ENCODE measurements at places on chromosomes 13 and 19.

DNA sequence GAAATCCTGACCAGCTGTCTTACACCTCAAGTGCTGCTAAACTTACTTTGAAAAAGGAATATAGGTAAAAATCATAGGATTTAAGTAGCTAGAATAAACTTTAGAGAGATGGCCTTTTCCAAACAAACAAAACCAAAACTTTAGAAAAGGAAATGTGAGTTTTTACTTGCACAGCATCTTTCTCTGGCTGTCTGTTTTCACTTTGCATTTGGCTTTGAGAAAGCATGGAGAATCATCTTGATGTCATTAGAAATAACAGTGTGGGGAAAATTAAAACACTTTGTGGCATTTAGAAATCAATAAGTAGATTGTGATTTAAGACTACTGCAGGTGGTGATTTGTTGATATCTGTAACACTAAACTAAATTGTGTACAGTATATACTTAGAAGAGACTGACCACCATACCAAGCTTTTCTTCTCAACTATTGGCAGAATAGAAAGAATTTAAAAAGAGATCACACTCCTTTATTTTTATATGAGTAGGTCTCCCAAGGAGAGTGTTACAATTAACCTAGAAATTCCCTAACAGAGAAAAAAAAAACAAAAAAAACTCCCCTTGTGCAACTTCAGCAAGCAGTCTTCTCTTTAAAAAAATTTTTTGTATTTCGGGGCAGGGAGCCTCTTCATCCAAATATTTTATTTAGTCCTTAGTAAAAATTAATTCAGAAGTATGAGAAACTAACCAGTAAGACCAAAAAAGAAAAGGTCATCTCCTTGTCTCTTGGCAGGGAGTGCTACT, 6.1 kb downstream of the WDFY2 start:
- no peak for DNase-seq

- DNase-seq: no peak
These were observed 311.4 kb upstream of the ATXN8OS start for GRCh38 chr13:69796256-69796655.

GRCh38 chr13:38979891-38980749, 10.5 kb downstream of the STOML3 start:
- DNase-seq: no peak

- DNase-seq: no peak
These were observed 7.1 kb downstream of the ATP11A start for GRCh38 chr13:112696869-112697465.

DNA sequence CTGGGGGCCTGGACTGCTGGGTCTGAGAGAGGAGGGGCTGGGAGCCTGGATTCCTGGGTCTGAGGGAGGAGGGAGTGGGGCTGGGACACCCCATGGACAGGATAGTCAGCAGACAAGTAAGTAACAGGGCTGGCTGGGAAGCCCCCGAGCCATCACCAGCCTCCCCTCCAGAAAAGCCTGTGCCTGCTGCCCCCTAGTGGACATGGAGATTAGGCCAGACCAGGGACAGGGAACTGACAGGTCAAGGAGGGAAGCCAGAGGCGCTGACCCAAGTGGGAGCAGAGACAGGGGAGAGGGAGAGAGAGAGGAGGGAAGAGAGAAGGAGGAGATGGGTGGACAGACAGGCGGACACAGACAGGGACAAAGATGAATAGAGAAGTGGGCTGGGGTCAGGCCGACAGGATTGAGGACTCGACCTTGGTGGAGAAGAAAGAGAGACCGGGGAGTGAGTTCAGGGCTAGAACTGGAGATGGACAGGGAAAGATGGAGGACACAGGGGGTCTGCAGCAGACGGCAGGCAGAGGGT, 6.7 kb upstream of the ERFL start:
- peak; percentile 64 for DNase-seq

DNA sequence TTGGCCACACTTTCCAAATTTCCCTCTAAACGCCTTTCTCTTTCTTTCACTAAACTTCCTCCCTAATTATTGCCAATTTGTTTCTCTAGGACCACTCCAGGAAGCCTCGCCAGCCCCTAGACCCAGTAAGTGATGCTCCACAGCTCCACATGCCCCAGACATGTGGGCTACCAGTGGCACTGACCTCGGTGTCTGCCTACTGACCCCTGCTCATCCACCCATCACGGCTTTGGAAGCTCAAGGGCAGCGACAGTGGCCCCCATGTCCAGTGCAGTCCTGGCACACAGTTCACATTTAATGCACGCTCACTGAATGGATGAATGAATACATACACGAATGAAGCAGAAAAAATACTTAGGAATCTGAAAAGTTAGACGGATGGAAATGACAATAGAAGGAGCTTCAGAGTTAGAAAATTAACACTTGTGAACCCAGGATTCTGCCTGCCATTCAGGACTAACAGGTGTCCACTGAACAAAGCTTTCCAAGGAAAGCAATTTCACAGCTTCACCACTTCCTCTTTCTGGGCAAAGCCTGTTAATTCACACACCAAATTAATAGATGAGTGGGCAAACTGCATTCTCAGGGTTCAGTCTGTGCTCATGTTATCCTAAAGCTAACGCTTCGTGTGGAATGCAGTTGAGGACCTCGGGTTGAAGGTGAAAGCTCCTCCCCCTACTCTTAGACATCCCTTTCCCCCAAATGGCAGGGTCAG, 50.9 kb downstream of the CCDC70 start:
- DNase-seq: no peak

DNA sequence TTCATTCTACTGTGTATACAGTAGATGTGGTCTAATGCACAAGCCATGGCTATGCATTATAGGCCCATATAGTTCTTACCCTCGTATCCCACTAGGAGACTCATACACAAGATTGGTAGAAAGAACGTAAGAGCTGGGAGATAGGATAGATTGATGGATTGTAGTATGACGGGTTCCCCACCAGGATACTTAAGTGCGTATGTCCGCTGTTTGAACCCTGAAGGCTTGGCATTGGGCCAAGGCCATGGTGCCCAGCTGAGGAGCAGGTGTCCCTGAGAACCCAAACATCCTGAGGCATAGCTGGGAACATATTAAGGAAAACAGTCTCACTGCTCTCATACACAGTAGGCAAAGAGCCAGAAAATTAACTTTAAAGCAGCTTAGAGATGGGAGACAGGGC, 617.5 kb upstream of the KLF12 start:
- no peak for DNase-seq

Data from stimulated activated CD4-positive, alpha-beta T cell treated with anti-CD3 and anti-CD28 coated beads, TNF-alpha, amount 100 ng/mL, for 1 hour (primary cell).